ENCODE measurements at places on chromosomes 16 and 17.

DNA sequence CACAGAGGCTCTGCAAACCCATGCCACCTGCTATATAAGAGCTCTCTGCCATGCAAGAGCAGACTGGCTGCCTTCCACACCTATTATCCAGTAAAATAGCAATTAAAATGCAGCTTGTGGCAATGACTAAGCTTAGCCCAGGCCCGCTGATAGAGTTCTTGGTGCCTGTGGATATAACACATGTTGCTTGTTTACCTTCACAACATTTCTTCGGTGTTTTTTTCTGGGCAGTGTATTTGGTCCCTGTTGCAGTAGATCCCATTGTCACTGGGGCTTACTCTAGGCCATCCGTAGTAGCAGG is 63.5 kb downstream of the SPECC1 start:
- DNase-seq = no peak

- no peak for DNase-seq
Measured at GRCh38 chr17:75645889-75646637, 12.8 kb downstream of the SMIM5 start.

GRCh38 chr17:73232587-73233373 is 28.9 kb downstream of the CPSF4L start:
- no peak for DNase-seq

- no peak for DNase-seq
Measured at GRCh38 chr17:65794572-65794971, 233.1 kb upstream of the AXIN2 start.

GRCh38 chr17:54992797-54993639 is 24.5 kb downstream of the STXBP4 start:
- DNase-seq = peak; percentile 20

- no peak for DNase-seq
Measured at GRCh38 chr16:53614346-53614745, 89.3 kb downstream of the RPGRIP1L start.

DNA sequence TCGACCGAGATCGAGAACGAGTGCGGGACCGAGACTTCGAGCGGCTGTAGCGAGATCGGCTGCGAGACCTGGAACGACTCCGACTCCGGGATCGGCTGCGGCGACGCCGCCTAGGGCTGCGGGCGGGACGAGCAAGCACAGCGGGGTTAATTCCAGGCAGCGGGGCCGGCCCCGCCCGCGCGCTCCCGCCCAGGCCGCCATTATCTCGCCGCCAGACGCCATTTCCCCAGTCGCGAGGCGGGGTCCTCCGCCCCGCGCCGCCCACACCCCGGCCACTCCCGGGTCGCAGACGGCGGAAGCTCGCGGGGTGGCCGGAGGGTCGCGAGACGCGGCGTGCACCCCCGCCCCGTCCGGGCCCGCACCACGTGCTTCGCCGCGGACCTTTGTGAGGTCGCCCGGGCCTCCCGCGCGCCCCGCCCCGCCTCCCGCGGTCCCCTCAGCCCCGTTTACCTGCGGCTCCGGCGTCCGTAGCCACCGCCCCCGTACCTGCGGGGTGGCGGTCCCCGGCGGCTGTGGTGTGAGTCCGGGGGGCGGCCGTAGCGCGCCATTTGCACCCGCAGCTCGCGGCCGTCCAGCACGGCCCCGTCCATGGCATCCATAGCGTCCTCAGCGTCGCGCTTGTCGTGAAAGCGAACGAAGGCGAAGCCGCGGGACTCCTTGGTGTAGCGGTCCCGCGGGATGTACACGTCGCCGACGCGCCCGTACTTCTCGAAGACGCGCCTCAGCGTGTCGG is 616 bp downstream of the SRSF2 start:
- DNase-seq = no peak
